Pulmonary artery endothelial cell (primary cell): ENCODE measurements at places on chromosomes 13 and 19.

DNA sequence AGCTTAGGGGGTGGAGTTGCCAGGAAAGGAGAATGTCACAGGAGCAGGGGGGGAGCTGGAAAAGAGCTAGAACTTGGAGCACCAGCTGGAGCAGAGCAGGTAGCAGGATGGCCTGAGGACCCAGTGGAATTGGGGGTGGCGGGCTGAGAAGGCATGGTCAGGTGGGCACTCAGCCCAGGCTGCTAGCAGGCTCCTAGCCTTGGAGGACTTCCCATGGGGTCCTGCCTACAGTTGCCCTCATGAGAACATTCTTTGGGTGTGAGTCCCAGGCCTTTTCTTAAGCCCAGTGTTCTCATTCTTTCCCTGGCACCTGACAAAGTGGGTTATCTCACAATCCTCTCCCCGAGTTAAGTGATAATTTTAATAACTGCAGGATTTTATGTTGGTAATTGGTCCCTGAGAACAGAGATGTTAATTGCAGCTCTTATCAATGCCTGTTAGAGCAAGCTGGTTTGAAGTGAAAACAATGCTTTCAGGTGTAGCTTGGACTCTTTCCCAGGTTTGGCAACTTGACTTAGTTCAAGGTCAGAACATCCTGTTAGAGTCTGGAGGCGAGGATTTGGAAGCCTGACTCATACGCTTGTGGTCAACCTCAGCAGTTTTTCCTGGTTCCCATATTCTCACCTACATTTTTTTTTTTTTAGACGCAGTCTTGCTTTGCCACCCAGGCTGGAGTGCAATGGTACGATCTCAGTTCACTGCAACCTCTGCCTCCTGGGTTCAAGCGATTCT is 18.1 kb upstream of the OLFM4 start:
- DNase-seq: no peak

DNA sequence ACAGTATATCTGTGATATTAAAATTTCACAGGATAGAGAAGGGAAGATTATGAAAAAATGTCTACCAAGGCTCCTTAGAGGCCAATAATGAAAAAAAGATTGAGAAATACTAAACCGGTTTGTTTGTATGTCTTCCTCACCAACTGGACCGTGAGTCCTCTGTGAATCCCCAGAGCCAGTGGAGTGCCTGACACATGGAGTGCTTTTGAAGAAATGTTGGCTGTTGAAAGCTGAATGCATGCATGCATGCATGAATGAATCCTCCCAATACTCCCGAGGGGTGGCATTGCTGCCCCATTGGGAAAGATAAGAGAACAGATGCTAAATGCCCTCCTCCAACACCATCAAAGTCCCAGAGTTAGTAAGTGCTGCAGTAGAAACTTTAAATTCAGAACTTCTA is 152.7 kb upstream of the SERP2 start:
- DNase-seq: no peak

DNA sequence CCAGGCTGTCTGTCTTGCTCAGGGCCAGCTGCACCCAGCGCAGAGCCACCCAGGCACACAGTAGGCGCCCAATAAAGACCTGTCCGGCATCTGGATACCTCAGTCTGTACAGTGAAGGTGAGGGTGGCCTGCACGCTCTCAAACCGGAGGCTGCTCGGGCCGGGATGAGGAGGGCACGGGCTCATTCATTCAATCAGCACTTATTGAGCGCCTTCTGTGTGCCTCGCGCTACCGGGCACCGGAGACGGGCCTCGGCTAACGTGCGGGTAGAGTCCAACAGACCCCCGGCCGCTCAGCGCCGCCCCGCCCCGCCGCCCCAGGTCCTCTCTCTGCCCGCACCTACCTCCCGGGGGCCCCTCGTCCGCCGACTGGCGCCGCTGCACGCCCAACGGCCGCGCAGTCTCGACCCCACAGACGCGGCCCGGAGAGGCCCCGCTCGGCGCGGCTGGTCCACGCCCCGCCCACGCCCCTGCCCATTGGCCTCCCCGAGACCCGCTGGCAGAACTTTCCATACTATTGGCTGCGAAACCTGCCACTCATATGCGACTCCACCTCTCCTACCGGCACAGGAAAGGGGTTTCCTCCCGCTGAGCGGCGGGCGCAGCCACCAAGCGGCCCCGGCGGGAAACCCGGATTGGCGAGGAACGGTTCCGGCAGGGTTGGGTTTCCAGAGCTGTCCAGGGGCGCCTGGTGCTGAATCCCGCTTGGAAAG is at the start of gene SLC39A3:
TSS of gene SLC39A3 (minus strand) at position 416 of the 712 bp plus-strand sequence. CDS start 2,760 bp downstream, outside the sequence.
- DNase-seq: peak; percentile 96

GRCh38 chr13:51240958-51241357 is 18.8 kb downstream of the FAM124A start:
- DNase-seq: no peak

DNA sequence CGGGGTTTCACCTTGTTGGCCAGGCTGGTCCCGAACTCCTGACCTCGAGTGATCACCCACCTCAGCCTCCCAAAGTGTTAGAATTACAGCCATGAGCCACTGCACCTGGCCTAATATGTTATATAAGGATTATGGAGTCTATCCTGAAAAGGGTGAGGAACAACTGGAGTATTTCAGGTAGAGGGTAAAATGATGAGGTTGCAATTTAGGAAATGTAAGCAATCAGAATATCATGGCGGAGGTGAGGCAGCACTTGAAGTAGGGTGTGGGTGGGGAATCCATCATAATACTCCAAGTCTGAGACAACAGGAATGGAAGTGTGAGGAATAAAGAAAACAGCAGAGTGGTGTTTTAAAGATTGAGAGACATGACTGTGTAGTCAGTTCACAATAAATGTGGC is 582.2 kb downstream of the FGF9 start:
- DNase-seq: no peak

DNA sequence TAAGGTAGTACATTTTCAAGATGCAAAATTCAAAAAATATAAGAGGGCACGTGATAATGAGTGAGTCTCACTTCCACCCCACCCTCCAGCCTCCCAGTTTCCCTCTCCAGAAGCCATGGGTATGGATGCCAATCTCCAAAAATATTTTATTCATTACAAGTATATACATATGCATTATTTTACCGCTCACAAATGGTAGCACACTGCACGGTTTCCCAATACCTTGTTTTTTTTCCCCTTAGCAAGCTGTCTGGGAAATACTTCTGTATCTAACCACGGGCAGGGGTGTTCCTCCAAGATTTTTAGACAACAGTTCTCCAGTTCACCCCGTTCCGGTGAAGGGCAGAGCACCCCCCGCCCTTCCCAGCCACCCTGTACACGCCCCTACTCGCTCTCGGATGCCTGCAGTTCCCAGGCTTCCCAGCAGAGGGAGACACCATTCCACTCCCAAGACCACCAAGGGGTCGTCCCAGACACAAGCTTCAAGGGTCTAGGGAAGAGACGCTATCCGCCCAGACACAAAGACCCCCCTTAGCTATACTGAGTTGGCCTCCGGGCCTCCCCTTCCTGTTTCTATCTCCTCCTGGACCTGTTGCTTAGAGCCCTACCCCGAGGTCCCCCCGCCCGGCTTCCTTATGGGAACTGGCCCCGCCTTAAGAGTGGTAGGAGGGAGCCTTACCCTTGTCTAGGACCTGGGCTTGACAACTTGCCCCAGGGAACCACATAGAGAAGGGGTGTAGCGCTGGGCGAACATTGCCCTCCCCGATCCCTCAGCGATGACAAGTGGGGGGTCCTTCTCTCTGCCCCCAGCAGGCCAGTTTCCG is 1.1 kb upstream of the FXYD3 start:
- DNase-seq: no peak

DNA sequence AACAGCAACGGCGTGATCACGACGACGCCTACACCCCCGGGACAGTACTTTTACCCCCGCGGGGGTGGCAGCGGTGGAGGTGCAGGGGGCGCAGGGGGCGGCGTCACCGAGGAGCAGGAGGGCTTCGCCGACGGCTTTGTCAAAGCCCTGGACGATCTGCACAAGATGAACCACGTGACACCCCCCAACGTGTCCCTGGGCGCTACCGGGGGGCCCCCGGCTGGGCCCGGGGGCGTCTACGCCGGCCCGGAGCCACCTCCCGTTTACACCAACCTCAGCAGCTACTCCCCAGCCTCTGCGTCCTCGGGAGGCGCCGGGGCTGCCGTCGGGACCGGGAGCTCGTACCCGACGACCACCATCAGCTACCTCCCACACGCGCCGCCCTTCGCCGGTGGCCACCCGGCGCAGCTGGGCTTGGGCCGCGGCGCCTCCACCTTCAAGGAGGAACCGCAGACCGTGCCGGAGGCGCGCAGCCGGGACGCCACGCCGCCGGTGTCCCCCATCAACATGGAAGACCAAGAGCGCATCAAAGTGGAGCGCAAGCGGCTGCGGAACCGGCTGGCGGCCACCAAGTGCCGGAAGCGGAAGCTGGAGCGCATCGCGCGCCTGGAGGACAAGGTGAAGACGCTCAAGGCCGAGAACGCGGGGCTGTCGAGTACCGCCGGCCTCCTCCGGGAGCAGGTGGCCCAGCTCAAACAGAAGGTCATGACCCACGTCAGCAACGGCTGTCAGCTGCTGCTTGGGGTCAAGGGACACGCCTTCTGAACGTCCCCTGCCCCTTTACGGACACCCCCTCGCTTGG is 966 bp downstream of the JUNB start:
- DNase-seq: no peak

DNA sequence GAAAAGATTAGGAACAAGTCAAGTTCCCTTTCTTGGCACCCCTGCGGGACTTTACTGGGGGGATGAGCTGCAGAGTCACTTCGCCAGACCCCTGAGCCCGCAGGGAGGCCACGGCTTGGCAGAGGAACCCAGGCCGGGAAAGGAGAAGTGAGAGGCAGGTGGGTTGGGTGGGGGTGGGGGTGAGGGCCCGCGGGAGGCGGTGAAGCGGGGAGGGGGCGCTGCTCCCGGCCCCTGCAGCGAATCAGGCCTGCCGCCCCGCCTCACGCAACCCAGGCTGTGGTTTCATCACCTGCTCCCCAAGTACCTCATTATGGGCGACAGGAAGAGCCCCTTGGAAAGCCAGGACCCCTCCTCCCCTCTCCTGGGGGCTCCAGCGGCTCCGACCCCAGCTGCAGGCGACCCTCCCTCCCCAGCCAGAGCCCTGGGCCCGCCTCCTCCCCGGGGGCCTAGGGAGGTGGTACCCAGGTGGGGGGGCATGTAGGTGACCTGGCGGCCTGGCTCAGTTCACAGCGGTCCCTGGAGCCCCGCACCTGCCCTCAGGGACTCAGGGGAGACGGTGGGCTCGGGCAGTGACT is 9.5 kb downstream of the MEF2B start:
- no peak for DNase-seq

DNA sequence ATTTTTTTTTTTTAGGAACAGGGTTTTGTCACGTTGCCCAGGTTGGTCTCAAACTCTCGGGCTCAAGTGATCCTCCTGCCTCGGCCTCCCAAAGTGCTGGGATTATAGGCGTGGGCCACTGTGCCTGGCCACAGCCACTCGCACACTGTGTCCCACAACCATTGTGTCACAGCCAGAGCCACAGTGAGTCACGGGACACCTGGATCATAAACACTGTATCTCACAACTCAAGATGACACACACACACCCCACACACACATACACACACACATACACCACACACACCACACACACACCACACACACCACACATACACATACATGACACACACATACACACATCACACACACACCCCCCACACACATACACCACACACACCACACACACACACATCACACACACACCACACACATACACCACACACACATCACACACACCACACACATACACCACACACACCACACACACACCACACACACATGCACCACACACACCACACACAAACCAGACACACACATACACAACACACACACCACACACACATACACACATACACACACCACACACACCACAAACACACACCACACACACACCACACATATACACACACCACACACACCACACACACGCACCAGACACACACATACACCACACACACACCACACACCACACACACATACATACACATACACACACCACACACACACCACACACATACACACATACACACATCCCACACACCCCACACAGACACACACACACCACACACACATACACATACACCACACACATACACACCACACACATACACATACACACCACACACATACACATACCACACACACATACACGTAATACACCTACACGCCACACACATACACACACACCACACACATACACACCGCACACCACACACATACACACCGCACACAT is 16.2 kb downstream of the ELAVL3 start:
- no peak for DNase-seq

DNA sequence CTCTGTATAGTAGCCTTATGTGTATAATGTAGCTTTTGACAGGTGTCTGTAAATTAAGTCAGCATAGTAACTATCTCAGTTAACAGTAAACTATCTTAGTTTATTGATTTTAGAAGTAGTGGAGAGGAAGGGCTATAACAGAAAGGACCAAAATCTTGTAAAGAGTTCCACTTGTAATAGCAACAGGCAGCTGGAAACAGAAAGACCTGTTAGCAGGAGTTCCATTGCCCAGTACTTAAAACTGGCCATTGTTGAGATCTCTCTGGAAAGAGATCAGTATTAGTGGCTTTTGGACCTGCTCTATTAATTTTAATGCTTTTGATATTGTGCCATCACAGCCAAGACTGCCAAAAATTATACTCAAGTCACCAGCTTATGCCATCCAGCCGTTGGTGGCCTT is 32.0 kb upstream of the GARRE1 start:
- no peak for DNase-seq

GRCh38 chr13:49812812-49813211 is 20.3 kb upstream of the KPNA3 start:
- no peak for DNase-seq

DNA sequence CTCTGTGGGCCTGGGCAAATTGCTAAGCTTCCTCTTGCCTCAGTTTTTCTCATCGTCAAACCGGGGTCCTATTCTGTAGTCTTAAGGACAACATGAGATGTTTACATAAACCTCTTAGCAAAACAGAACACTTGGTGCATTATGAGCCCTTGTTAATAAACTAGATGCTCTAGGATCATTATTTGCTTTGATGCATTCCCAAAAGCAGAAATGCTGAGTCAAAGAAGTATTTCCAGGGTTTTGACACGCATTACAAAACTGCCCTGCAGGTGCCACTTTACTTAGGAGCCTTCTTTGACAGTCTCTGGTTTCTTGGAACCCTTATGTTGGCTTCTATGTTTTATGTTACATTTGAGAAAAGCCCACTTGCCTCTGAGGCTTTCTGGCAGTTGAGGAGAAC is 12.1 kb downstream of the AKAP11 start:
- no peak for DNase-seq

GRCh38 chr13:45055198-45055901 is 65.0 kb upstream of the GTF2F2 start:
- no peak for DNase-seq
